ENCODE measurements at places on chromosomes 1 and 21. TPM values are rescaled to one million over a fixed set of nuclear protein-coding genes. Genes with fewer than 3 reads are reported as not detected.

The RORC gene
- 1.6 TPM for total RNA-seq

The MAST2 gene
- total RNA-seq: 40.0 TPM

The NR1I3 gene
- total RNA-seq: not detected

The PTGFRN gene
- total RNA-seq: 85.9 TPM

The PRAMEF15 gene
- total RNA-seq: not detected

The NBPF19 gene
- 42.7 TPM for total RNA-seq

GRCh38 chr1:6805004-6805416 is 19.8 kb downstream of the CAMTA1 start:
- no peak for DNase-seq

DNA sequence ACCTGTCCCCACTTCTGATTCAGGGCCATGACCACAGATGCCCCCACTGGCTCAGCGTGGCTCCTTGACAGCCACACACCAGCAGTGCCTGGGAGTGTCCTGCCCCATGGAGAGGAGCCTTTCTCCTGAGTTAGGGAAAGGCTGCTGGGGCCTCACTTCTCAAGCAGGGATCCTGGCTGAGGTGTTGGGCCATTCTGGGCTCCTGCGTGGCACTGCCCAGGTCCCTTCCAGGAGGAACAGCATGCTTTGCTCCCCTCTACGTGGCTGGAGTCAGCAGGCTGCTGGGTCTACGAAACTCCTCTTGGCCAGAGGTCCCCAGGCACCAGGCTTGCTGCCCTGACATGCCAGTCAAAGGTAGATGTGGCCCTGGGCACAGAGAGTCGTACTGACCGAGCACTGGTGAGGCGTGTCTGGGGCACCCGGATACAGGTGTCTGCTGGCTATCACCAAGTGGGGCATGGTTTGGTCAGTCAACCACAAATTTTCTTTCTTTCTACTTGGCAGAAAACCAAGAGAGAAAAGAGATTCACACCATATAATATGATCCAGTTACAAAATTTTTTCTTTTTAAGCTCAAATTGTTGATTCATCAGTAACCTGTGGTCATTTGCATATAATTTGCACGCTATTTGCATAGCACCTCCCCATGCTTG is 4.1 kb downstream of the ADORA1 start:
- no peak for DNase-seq

DNA sequence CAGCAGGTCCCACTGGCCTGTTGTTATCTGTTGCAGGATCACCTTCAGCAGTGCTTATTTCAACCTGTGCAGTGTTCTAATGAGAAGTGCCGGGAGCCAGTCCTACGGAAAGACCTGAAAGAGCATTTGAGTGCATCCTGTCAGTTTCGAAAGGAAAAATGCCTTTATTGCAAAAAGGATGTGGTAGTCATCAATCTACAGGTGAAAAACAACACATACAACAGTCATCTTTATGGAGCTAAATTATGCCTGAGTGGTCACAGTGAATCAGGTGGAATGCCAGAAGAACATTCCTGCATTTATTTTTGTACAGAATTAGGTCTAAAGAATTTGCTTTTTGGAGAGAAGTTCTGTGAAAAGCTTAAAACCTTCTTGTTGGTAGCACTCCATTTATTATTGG is 33.2 kb downstream of the TRAF5 start:
- no peak for DNase-seq

- DNase-seq: no peak
These were observed 25.6 kb downstream of the CLIC4 start for GRCh38 chr1:24770881-24771280.

- DNase-seq: no peak
These were observed 119.1 kb downstream of the USP25 start for GRCh38 chr21:15848634-15849560.

DNA sequence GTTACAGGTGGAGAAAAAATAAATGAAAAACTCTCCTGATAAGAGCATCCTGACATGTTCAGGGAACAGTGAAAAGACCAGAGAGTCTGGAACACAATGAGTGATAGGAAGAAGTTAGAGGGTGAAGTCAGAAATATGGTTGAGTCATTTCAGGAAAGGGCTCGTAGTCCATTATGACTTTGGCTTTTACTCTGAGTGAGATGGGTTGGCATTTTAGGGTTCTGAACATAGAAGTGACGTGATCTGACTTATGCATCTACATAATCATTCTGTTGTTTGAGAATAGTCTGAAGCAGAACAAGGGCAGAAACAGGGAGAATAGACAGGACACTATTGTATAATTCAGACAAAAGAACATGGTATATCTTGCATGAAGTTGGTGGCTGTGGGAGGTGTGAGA is 5.8 kb downstream of the HMCN1 start:
- DNase-seq: no peak

GRCh38 chr1:22794647-22795365 is 84.2 kb downstream of the EPHB2 start:
- no peak for DNase-seq

- DNase-seq: no peak
These were observed 1.7 kb downstream of the TSPEAR start for GRCh38 chr21:44709426-44710293.

GRCh38 chr1:119431836-119432235 is 16.9 kb downstream of the HSD3B2 start:
- no peak for DNase-seq

- no peak for DNase-seq
These were observed 3.8 kb downstream of the C1orf35 start for GRCh38 chr1:228099331-228099732.

DNA sequence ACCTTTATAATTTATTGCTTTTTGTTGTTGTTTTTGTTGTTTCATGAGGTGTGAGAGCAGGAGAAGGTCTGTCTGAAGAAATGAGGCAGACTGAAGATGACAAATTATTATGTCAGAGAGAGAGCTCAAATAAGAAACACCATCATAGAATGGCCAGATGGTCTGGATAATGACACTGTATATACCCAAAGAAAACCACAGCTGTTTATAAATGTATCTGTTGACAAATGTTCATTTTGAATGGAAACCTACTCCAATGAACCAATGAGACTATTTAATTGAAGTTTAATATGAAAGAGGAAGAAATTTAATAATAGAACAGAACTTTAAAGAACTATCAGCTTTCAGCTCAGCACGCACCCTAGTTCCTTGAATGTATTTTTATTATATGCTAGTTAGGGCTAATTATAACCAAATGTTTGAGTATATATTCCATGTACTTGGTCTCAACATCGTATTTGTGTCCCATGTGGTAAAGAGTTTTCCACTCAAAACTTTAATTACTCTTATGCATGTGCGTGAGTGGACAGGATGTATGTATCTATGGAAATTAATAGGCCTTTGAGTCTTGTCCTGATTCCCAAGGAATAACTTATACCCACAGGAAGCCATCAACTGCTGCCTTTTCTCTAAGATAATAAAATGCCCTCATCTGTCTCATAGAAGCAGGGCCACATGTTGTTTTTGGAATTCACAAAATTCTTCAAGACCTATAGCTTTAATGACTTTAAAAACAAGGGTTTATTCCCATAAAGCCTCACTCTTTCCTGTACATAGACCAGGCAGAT is 202.7 kb downstream of the KCNK2 start:
- DNase-seq: no peak

- DNase-seq: no peak
These were observed 13.5 kb upstream of the ADAMTSL4 start for GRCh38 chr1:150535511-150536287.

DNA sequence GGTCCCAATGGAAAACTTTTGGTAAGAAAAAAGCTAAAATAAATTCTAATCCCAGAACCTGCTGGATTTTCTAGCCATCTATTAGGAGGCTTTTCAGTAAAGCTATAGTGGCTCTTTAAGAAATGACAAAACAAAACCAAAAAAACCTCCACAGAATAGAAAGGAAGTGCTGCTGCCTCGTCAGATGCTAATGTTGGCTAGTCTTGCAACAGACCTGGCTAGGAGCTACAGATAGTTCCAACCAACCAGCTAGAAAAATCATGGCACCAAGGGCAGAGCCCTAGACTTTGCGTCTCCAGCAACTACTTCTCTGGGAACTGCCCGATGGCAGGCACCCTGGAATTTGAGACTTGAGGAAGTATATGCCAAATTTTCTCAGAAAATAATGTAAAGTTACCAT is 7.6 kb downstream of the CD101 start:
- DNase-seq: no peak

DNA sequence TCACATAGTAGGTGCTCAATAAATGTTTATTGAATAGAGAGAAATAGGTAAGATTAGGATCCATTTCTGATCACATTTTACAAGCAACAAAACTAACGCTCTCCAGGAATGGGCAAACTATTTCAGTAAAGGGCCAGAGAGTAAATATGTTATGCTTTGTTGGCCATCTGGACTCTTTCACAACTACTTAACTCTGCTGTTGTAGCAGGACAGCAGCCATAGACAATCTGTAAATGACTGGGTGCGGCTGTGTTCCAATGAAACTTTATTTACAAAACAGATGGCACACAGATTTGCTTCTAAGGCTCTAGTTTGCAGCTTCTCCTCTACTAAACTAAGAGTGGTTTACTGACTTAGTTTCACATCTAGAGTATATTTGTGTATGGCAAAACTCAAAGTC is 83.0 kb upstream of the BACH1 start:
- no peak for DNase-seq

DNA sequence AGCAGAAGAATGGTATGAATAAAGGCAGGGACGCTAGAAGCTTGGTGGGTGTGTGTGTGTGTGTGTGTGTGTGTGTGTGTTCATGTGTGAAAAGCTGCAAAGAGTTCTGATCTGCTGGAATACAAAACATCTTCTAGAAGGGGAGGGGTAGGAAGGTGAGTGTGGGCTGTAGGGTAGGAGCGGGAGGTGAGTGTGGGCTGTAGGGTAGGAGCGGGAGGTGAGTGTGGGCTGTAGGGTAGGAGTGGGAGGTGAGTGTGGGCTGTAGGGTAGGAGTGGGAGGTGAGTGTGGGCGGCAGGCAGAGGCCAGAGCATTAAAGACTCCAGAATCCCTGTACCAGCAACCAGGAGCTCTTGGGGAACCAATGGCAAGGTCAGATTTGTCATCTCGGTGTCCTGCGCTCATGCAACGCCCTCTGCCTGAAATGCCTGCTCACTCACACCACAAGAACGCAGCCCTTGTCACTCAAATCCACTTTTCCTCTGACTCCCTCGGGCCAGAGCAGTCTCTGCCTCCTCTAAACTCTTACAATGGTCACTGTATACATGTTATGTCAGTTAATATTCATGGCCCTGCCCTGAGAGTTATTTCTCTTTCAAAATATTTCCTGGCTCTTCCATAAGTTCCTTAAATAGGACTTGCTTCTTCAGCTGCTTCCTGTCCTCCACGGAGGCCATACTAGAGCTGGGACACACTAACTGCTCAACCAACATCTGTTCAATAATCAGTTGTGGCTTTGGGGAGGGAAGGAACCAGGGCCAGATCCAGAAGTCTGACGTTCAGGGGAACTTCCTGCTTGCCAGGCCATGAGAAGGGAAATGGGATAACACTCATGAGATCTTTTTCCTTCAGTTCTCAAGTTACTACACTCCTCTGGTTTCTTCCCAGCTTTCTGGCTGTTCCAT is 53.6 kb upstream of the ZNF644 start:
- no peak for DNase-seq

DNA sequence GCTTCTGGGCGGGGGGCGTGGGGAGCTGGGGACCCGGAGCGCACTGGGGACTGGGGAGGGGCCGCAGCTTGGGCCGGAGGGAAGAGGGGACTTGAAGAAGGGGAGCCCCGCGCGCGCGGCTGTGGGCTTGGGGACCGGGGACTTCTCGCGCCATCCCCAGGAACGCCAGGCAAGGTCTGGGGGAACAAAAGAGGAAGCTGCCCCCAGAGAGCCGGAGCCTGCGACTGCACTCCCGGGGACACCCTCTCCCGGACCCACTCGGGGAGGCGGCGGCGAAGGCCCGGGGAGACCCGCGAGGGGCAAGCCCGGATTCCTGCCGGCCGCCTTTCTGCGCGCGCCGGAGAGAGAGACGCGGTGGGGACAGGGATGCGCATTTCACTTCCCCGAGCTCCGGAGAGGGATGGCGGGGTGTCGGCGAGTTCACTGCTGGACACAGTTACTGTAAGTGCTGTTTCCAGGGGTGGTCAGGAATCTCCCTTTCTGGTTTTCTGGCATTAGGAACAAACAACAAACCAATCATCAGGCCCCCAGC is 732 bp downstream of the ABCG1 start:
- no peak for DNase-seq

- no peak for DNase-seq
These were observed 24.2 kb upstream of the NPL start for GRCh38 chr1:182765391-182765790.

DNA sequence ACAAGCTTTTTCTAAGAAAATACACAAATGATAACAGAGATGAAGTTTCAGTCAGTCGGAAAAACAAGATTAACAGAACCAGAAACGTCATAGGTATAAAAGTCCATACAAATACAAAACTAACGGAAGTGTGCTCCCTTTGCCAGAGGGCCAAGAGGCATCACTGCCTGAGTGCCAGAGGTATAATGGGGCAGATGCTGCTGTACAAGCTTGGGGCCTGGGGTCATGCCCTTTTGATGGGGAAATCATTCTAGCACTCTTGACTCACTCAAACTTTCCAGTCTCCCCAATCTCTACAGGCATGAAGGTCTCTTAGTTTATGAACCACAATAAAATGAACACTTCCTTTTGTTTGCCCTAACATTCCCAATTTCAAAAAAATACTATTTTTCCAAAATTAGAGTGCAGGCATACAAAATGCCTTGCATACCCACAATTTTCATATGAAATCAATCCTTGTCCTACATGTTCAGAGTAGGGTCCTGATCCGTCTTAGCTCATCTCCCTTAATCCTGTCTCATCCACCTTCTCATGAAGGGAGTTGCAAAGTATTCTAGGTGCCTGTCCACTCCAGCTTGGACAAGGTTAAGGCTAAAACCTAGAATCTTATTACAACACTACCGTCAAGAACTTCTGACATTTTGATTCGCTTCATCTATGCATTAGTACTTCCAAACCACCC is 1.5 kb downstream of the RPL22 start:
- DNase-seq: no peak

DNA sequence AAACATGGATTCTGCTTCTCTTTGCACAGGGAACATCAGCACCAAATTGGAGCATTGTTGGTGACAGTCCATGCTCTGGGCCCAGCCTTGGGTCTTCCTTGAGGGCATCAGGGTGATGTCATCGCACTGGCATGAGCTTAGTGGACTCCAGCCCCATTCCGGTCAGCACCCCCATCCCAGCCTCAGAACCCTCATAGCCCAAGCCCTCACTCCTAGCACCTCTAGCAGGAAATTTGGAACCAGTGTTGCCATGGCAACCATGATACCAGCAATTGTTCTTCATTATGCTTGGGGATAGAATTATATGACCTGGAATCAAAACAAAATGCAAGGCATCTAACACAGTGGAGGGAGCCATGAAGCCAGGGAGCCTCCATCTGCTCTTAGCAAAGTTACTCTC is 83.1 kb downstream of the VWA5B1 start:
- DNase-seq: no peak

GRCh38 chr1:167819849-167820683 is 93.9 kb downstream of the ADCY10 start:
- no peak for DNase-seq

- no peak for DNase-seq
These were observed 74.0 kb upstream of the ZBTB18 start for GRCh38 chr1:243977094-243977493.

GRCh38 chr1:156874572-156875340 is 14.1 kb downstream of the NTRK1 start:
- no peak for DNase-seq

All from urinary bladder (tissue), 4 donors.